ENCODE measurements at places on chromosomes 3 and 15.

GRCh38 chr3:135740211-135740610 lies 225.3 kb upstream of the PPP2R3A start:
- no peak for DNase-seq

GRCh38 chr3:71011565-71012287 lies 571.8 kb downstream of the FOXP1 start:
- no peak for DNase-seq

DNA sequence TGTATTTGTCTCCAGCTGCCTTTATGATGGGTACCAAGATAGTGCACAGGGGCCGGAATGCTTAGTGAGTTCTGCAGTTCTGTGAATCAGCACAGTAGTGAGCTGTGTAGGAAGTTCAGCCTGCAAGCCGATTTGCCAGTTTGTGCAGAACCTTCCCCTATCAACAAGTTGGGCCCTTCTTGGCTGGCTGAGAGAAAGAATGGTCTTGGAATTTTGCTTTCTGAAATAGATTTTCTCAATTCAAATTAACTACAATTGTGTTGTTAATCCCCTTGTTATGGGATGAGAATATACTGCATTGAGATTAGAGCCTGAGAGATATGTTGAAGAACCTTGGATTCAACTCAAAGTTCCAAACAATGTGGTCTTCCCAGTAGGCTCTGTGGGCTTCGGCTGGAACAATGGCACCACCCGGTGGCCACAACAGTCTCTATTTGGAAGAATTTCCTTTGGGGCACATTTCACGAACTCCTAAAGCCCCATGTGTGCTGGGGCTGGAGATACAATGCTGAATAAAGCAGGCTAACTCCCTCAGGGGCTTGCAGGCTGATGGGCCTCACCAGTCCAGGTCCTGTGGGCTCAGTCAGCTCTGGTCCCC lies 59.1 kb downstream of the TRIM42 start:
- DNase-seq = peak; percentile 64

GRCh38 chr15:38536201-38536676 lies 28.4 kb downstream of the RASGRP1 start:
- no peak for DNase-seq

GRCh38 chr3:185764163-185764979 lies 60.5 kb downstream of the IGF2BP2 start:
- DNase-seq = no peak

- DNase-seq = no peak
Observed at GRCh38 chr15:95830281-95830680, 500.2 kb upstream of the NR2F2 start.

GRCh38 chr15:49926740-49927139 lies 192.3 kb downstream of the ATP8B4 start:
- DNase-seq = no peak

DNA sequence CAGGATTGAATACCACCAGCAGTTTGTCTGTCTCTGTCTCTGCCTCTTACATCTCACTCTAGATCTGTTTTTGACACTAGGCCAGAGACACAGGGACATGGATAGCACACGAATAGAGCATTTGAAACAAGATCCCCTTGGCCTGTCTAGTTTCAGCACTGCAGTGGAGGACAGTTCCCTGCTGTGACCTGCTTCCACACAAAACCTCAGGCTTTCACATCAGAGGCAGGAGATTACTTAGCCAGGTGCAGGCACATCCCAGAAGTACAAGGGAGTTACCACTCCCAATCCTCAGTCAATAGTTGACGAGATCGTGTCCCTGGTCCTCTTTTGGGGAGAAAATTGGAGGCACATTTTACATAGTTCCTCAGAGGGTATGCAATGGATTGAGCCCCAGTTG lies 34.0 kb upstream of the CCK start:
- peak; percentile 68 for DNase-seq

GRCh38 chr15:92519709-92520108 lies 126.0 kb downstream of the ST8SIA2 start:
- no peak for DNase-seq

GRCh38 chr15:78983146-78983918 lies 38.5 kb upstream of the CTSH start:
- no peak for DNase-seq

DNA sequence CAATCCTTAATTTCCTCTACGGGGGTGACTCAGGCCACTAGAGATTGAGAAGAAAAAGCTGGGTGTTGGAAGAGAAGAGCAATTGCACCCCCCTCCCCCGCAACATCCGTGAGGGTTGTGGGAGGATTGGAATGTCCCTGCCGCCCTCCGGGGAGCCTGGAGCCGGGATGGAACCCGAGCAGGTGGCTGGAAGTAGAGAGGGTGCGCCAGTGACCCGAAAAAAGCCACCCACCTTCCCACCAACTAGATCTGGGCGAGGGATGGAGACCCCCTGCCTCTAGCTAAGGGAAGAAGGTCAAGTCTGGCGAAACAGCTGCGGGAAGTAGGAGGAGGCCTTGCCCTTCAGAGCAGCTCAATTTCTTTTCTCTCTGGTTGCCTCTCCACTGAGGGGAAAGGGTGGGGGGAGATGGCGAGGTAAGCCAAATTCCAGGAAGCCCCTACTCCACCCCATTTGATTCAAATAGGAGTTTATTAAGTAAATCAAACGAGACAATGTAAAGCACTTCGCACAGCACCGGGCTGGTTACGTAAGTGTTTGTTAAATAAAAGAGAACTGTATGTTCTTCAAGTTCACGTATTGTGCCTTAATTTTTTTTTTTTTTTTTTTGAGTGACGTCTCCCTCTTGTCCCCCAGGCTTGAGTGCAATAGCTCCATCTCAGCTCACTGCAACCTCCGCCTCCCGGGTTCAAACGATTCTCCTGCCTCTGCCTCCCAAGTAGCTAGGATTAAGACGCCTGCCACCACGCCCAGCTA lies 1.1 kb upstream of the WWTR1 start:
- DNase-seq = peak; percentile 40

DNA sequence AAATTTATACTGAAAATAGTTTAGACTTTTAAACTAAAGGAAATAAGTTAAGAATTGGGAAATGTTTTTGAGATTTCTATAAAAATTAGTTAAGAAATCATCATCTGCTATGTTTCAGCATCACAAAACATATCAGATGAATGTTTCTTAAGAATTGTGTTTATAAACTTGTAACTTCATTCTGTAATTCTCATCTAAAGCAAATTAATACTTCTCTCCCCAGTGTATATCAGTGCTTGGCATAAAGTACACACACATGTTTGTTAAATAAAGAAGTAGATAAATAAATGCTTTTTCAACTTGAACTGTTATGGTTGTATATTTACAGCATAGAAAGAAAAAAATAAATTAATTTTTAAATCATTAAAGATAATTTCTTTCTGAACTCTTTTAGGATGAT lies 245.9 kb upstream of the SLITRK3 start:
- DNase-seq = no peak

DNA sequence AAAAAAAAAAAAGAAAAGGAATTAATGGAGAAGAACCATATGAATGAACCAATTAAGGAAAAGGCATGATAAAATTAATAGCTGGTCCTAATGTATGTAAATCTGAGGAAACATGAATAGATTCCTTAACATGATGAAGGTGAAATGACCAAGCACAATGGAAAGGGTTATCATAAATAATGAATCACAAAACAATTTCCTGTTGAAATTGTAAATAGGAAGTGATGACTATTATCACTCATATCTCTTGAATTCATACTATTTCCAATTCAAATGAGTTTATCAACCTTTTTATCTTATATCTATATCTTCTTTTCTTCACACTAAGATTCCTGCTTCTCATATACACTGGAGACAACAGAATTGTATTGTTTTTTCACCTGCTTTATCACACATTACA lies 32.0 kb downstream of the AADACL2 start:
- DNase-seq = no peak

- DNase-seq = no peak
Observed at GRCh38 chr3:102415553-102415952, 19.3 kb upstream of the ZPLD1 start.

Measured in endothelial cell (in vitro differentiated cells).